Stimulated activated CD4-positive, alpha-beta T cell treated with anti-CD3 and anti-CD28 coated beads, Interleukin-12 subunit alpha, Interleukin-12 subunit beta, amount 100 ng/mL, for 48 hours (primary cell): ENCODE measurements at places on chromosomes 3 and 15.

GRCh38 chr3:61780455-61781228, 219.3 kb downstream of the PTPRG start:
- DNase-seq, result no peak

DNA sequence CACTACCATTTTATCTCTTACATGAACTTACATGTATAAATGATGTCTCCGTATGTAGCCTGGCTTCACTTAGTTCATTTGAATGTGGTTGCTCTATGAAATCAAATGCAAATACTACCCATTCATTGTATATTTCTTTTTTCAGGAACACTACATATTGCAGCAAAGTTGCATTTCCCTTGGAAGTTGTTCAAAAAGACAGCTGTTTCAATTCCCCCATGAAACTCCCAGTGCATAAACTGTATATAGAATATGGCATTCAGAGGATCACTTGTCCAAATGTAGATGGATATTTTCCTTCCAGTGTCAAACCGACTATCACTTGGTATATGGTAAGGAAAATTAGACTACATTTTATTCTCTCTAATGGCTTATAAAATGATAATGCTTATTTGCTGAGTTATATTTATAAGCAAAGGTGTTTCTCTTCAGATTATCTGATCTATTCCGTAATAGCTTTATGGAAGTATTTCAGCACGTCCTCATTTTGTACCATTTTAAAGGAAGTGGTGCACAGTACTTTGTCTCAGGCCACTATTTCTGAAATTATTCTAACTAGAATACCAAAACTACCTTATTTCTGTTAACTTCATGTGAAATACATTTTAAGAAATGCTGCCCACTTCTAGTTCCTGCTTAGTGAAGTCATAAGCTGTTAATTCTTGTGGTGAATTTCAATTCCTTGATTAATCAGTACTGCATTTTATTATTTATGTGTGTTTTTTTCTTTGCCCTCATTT, 95.1 kb downstream of the IL1RAP start:
- no peak for DNase-seq

- no peak for DNase-seq
These were observed 268.5 kb downstream of the CLSTN2 start for GRCh38 chr3:140203510-140203909.

- DNase-seq, result no peak
These were observed 10.2 kb downstream of the RASL12 start for GRCh38 chr15:65057549-65057940.

- DNase-seq, result no peak
These were observed 602.0 kb upstream of the KCNMB2 start for GRCh38 chr3:177934001-177934891.

GRCh38 chr3:52887166-52887565, 10.2 kb downstream of the STIMATE start:
- no peak for DNase-seq

DNA sequence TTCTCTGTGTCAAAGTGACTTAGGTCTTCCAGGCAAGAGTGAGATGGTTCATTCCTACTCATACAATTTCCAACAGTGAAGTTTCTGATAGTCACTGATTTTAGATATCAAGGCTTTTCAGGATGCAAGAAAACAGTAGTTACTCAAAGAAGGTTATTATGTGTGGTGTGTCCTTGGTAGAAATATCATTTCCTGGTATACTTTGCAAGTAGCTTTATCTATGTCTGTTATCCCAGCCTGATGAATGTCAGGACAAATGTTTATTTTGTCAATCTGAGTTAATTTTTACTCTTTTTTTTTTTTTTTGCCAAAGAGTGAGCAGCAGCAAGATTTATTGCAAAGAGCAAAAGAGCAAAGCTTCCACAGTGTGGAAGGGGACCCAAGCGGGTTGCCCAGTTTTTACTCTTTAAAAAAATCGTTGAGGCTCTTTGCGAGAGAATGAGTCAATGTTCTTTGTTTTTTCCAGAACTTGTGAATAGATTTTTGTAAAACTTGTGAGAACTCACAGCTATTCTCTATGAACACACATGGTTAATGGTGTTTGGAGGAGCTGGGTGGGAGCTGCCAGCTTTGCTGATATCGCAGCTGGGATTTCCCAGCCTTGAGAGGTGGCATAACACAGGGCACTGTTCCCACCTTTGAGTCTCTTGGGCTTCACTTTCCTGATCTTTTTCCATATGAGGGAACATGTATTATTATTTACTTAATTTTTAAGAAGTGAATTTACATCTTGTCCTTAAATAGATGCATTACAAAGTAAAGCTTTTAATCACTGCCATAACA, 51.9 kb downstream of the SV2B start:
- DNase-seq, result no peak
